ENCODE measurements at places on chromosomes 12 and 14. TPM values are rescaled to one million over a fixed set of nuclear protein-coding genes. Genes with fewer than 3 reads are reported as not detected.

Gene TMCC3
- total RNA-seq, result under 0.01 TPM

Gene TSHR
- total RNA-seq, result not detected

Gene GPR65
- total RNA-seq, result 0.15 TPM

Gene MMP17
- total RNA-seq, result 9.1 TPM

Gene TUNAR
- total RNA-seq, result not detected

Gene PLBD1
- total RNA-seq, result 0.38 TPM

Gene ARF6
- total RNA-seq, result 28.5 TPM

Gene TRMT61A
- total RNA-seq, result 6.5 TPM

Gene CPNE6
- not detected for total RNA-seq

Gene TSFM
- 6.7 TPM for total RNA-seq

Gene TAS2R46
- total RNA-seq, result 1.9 TPM

Gene DTX3
- 8.5 TPM for total RNA-seq

Gene OTX2
- total RNA-seq, result not detected

Gene HOXC6
- total RNA-seq, result 0.35 TPM

Gene CLEC1B
- total RNA-seq, result not detected

Gene HSPB8
- total RNA-seq, result 10.6 TPM

Gene B4GALNT1
- total RNA-seq, result 1.3 TPM

Gene VCPKMT
- total RNA-seq, result 4.1 TPM

Gene CCDC175
- total RNA-seq, result not detected

Gene GPR84
- total RNA-seq, result not detected

Gene CIROP
- total RNA-seq, result 0.12 TPM

Gene TAS2R13
- total RNA-seq, result 0.70 TPM

Gene MYH6
- total RNA-seq, result not detected

Gene RAD9B
- total RNA-seq, result not detected

Gene GUCY2C
- total RNA-seq, result not detected

Gene STON2
- 0.23 TPM for total RNA-seq

Gene SIX1
- 1.1 TPM for total RNA-seq

Gene FAM222A
- total RNA-seq, result 0.08 TPM

Gene GLIPR1L1
- total RNA-seq, result not detected

Gene CD163L1
- 8.1 TPM for total RNA-seq

Gene TNFAIP2
- total RNA-seq, result 21.9 TPM

Gene SAMD15
- 2.0 TPM for total RNA-seq

Gene AKAP5
- 0.12 TPM for total RNA-seq

Gene ARMH4
- total RNA-seq, result 8.0 TPM
